ENCODE measurements at places on chromosomes 7 and 10. TPM values are rescaled to one million over a fixed set of nuclear protein-coding genes. Genes with fewer than 3 reads are reported as not detected.

DNA sequence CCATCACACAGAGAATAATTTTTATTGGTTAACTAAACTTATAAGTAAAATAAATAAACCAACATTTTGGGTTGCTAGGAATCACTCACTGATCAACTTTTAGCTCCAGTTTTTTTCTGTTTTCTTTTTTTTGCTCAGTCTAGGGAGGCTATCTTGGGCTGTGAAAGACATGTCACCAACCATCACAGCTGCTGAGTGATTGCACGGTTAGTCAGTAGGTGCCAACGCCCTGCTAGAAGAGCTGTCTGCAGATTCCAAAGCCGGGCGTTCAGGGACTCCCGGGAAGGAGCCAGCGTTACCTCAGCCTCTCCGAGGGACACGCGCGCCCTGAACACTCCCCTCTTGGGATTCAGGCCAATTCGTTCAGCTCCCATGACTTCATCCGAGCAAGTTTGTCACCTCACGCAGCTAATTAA is 604 bp upstream of the STAM start:
- no peak for DNase-seq

GRCh38 chr7:50149369-50149768 is 56.3 kb upstream of the ZPBP start:
- DNase-seq: no peak

DNA sequence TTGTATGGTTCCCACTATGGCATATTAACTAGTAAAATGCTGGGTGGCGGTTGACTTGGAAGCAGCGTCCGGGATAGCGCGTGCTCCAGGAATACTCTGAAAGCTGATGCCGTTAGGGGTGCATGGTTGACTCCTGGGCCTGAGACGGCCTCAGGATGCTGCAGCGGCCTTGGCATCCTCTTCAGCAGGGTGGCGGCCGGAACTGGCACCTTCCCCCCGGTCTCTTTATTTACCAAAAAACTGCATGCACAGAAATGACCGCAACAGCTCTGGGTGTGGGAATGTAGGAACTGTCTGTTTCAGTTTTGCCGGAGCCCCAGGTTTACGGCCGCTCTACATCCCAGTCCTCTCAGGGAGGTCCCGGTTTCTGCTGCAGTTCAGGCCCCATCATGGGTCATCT is 28.8 kb downstream of the PFKP start:
- DNase-seq: no peak

DNA sequence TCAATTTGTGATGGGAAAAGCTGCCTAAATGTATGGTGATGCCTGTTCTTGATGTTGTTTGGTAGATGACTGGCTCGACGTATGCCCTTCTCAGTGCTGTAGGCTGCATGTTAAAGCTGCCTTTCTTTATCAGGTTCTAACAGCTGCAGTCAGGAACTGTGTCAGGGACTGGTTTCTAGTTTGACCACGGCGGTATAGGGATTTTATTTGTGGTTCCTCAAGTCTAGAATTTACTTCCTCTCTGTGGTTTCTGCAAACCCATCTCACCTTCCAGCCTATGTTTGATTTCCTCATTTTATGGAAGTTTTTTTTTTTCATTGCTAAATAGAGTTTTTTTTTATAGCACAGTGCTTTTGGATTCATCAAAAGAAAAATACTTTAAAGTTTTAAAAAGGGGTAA is 26.5 kb downstream of the LMTK2 start:
- DNase-seq: no peak

GRCh38 chr7:145909991-145910513 is 206.5 kb upstream of the CNTNAP2 start:
- DNase-seq: no peak

GRCh38 chr7:102823390-102824119 is 74.8 kb downstream of the FAM185A start:
- DNase-seq: no peak

The FZD8 gene
- polyA plus RNA-seq: 14.9 TPM

The SEMA4G gene
- polyA plus RNA-seq: 60.0 TPM

- no peak for DNase-seq
These were observed 5.8 kb upstream of the AMZ1 start for GRCh38 chr7:2681929-2682799.

DNA sequence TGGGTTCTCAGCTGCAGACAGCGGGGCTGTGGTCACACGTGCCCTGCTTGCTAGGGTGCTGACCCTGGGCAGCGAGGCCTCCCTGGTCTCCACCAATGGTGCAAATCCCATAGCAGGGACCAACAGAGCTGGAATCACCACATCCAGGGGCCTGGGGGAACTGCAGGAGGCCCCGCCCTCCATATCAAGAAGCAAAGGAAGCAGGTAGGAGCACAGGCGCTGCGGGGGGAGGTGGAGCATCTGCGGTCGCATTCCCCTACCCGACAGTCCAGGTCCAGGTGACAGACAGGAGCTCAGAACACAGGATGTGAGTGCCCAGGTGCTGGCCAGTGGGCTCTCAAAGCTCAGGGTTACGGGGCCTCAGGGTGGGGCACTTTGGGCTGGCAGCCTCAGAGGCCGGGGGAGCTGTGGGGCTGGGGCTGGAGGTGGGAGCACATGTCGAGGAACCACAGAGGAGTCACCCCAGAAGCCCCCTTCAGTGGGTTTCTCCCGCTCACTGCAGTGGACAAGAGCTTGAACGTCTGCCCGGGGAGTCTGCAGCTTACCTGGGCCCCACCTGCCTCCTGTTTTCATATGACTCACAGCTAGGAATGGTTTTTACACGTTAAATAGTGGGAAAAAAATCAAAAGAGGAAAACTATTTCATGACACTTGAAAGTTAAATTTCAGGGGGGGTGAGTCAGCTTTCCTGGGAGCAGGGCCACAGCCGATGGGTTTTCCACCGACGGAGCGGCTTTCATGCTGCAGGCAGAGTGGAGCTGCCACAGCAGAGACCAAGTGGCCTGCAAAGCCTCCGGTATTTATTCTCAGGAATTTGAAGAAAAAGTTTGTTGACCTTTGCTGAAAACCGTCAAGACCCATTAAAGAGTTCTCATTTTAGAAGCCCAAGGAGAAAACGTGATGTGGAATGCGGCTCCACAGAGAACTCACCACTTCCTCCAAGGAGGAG is 148.7 kb upstream of the PPP2R2D start:
- DNase-seq: no peak

GRCh38 chr7:158008267-158008666 is 579.4 kb downstream of the PTPRN2 start:
- DNase-seq: no peak

GRCh38 chr10:55822096-55822495 is 539.0 kb downstream of the ZWINT start:
- DNase-seq: no peak

The ADRB1 gene
- polyA plus RNA-seq: 0.06 TPM

The LIPN gene
- not detected for polyA plus RNA-seq

DNA sequence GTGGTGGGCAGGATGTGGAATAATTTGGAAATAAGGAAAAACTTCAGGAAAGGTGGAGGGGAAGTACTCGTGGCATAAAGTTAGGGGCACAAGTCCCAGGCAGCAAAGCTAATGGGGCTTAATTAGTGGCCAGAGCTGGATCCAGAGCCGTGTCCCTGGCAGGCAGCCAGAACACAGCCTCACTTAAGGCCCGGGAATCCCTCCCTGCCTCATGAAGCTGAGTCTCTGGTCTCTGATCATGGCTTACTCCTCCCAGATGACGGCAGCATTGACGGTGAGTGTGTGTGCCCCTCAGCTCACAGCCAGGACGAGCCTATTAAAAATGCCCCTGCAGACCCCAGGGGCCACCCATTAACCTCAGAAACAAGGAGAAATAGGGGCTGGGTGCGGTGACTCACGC is 48.2 kb upstream of the NPTX2 start:
- DNase-seq: no peak

- no peak for DNase-seq
These were observed 223.1 kb upstream of the KLF14 start for GRCh38 chr7:130957137-130957513.

DNA sequence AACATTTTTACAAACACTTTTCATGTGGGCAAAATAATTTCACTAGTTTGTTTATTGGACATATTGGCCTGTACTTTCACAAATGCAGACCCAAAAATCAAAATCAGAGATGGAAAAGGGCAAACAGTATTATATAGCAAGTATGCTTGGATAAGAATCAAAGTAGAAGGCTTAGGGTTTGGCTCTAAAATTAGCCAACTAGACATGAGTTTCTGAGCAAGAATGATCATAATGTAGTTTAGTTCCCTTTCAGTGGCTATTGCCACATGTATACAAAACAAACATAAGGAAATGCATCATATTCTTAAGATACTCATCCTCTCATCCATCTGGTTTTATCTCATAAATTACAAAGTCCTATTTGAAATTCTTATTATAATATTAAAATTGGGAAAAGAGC is 132.5 kb downstream of the IMMP2L start:
- no peak for DNase-seq

DNA sequence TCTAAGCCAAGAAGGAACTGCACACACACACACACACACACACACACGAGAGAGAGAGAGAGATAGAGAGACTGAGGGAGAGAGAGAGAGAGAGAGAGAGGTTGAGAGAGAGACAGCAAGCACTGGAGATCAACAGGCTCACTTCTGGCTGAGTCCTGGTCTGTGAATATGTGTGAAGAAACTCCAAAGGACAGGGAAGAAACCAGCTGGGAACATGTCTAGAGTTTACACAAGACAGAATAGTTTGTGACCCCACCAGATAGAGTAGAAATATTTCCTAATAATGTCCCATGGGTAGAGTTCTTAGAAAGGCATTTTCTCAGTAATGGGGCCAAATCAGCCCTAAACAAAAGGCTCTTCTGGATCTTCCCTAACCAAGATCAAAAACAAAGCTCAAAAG is 155.5 kb upstream of the IGFBP3 start:
- no peak for DNase-seq

The OPN1SW gene
- 1.3 TPM for polyA plus RNA-seq

DNA sequence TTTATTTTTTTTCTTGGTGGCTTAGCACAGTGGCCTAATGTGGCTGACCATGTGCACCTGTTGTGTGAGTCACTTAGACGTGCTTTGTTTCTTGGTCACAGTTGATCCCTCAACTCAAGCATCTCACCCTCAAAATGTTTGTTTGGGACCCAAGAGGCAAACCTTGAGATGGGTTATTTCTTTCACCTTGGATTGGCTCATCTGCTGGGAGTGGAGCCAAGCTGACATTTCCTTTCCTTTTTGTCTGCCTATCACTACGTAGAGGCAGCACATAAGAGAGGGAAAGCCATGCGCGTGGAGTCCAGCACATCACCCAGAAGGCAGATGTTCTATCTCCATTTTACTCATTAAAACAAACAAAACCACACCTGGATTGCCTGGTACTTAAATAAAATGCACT is 6.4 kb upstream of the PRKCQ start:
- no peak for DNase-seq

DNA sequence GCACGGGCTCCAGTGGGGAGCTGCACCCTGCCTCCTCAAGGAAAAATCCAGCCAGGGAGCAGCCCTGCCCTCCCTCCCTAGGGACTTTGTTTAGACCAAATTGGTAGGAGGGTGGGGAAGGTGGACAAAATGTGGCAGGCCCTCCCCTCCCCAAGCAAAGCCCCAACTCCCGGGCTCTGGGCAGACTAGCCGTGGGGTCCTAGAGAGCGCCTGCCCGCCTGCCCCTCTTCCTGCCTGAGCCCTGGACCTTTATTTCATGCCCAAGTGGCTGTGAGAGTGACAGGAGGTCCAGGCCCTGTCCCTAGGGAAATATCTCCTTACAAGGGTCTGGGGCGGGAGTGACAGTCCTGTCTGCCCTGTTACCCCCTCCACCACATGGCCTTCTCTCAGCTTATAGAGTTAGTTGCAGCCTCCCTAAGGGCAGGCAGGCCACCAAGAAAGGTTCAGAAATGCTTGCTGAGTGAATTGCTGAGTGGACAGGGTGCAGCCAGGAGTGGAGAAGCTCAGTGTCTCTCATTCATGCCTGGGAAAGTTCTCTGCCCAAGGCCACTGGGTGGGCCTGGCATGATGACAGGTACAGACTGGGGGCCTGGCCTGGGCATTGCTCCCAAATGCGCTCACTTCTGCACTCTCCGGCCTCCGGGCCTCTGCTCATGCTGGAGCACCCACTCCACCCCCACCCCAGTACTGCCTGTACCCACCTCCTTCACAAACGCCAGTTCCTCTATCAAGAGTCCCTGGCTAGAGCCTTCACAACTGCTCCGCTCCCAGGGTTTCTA is 25.2 kb downstream of the DNAJB12 start:
- DNase-seq: no peak

The POT1 gene
- polyA plus RNA-seq: 41.6 TPM

GRCh38 chr10:49153971-49154370 is 20.1 kb upstream of the FAM170B start:
- no peak for DNase-seq

- DNase-seq: no peak
These were observed 166.3 kb downstream of the NEURL1 start for GRCh38 chr10:103659674-103660363.

DNA sequence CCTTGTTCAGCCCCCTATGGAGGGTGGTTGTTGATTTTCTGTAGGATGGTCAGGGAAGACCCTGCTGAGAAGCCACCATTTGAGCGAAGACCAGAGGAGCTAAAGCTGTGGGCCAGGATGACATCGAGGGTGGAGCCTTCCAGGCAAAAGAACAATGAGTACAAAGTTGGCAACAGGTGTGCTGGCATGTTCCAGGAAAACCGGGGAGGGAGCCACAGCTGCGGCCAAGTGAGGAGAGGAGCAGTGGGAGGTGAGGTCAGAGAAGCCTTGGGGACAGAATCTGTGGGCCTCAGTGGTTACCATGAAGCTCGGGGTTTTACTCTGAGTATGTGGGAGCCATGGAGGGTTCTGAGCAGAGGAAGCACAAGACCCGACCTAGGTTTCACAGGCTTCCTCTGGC is 75.6 kb upstream of the ZNF479 start:
- no peak for DNase-seq

The H2BK1 gene
- polyA plus RNA-seq: not detected

The GALNT17 gene
- 3.9 TPM for polyA plus RNA-seq

- DNase-seq: no peak
These were observed 61.8 kb upstream of the DNAJB6 start for GRCh38 chr7:157274991-157275427.

The GRK5 gene
- 15.0 TPM for polyA plus RNA-seq

The PON1 gene
- polyA plus RNA-seq: 1.4 TPM

The ZNF239 gene
- polyA plus RNA-seq: 10.5 TPM

DNA sequence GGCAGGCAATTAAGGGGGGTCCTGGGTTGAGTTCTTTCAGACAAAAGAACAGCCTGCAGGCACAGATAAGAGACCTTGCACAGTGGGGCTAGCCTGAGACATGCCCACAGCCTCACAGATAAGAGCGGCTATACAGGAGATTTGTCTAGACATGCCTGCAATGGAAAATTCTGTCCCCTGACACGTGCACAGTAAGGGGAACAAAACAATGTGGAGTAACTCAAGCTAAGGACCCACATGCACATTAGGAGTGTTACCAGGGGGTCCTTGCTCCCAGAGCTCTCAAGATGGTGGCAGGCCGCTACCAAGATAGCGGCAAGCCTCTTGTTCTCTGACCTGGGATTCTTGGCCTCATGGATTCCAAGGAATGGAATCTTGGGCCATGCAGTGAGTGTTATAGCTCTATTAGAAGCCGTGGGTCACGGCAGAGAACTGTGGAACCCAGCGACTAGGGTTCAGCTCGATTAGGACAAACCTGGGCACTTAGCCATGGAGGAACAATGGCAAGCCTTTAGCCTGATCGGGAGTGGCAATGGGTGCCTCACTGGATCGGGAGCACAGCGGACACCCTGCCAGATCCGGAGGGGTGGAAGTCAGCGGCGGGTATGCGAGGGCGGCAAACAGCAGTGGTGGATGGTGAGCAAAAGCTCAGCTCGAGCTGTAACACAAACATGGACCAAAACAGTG is 196.9 kb downstream of the CCSER2 start:
- no peak for DNase-seq
